ENCODE measurements at places on chromosomes 7 and 10.

- peak; percentile 70 for DNase-seq
These were observed at the start of gene SEMA3C for GRCh38 chr7:80918909-80919721. TSS of gene SEMA3C (minus strand) at chr7:80919051. CDS start at chr7:80916781, 2,270 bp downstream.

DNA sequence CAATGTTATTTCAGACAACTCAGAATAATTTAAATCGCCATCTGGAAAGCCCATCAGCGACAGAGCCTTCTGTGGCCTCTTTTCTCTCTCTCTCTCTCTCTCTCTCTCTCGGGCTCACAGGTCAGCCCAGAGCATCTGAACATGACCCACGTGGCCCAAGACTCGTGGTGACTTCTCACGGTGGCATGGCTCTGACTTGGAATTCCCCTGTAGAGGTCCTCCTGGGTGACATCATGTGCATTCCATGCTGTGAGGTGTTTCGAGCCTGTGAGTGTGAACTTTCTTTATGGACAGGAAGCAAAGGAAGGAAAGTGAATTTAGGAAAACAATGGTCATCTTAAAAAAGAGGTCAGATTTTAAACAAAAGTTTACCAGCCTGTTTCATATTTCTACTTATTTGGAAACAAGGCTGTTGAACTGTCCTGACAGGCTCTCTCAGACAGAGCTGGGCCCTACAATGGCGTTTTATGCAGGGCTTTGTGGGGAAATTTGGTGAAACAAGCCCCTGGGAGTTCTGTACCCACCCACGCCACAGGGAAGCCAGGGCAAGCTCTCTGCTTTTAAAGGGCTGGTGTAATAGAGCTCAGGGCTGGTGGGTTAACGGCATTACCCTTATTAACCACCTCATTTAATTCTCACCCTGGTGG, 359.7 kb upstream of the ZNF32 start:
- DNase-seq = no peak

DNA sequence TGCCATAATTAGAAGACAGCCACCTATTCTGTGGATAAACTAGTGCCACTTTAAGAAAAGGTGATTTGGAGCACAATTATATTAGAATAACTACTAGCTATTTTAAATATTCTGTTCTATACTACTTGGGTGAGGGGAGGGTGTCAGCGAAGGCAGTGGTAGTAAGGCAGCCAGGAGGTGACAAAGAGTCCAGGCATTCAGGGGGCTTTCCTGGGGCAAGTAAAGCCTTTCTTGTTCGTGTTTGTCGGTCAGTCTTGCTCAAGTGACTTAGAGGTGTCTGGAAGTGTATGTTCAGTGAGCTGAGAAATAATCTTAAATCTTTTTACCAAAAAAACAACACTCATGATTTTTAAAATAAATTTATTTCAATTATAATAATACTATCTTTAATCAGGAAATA, 34.4 kb downstream of the ADD3 start:
- DNase-seq = no peak

DNA sequence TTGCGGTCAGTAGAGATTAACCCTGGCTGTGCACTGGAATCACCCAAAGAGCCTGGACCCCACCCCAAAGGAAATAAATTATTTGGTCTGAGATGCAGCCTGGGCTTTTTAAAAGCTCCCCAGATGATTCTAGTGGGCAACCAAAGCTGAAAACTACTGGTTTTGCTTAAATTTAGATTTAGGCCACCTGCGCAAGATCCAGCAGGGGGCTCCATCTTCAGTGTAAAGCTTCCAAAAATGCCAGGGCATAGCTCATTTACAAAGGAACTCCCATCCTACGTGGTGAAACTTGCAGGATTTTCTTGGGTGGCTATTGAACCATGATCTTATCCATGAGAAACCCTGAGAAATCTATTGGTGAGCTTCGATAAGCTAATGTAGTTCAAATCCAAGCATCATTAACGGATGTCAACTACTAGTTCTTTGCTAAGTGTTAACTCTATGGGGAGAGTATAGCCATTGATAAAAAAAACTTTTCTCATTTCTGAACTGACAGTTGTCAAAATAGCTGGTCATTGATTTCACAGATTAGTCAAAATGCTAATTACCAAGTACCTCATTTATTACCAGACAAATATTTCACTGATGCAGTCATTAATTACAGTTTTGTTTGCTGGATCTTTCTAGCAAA, 315.3 kb downstream of the LHFPL3 start:
- DNase-seq = peak; percentile 20

GRCh38 chr7:8136051-8136730, 125.8 kb downstream of the ICA1 start:
- no peak for DNase-seq

DNA sequence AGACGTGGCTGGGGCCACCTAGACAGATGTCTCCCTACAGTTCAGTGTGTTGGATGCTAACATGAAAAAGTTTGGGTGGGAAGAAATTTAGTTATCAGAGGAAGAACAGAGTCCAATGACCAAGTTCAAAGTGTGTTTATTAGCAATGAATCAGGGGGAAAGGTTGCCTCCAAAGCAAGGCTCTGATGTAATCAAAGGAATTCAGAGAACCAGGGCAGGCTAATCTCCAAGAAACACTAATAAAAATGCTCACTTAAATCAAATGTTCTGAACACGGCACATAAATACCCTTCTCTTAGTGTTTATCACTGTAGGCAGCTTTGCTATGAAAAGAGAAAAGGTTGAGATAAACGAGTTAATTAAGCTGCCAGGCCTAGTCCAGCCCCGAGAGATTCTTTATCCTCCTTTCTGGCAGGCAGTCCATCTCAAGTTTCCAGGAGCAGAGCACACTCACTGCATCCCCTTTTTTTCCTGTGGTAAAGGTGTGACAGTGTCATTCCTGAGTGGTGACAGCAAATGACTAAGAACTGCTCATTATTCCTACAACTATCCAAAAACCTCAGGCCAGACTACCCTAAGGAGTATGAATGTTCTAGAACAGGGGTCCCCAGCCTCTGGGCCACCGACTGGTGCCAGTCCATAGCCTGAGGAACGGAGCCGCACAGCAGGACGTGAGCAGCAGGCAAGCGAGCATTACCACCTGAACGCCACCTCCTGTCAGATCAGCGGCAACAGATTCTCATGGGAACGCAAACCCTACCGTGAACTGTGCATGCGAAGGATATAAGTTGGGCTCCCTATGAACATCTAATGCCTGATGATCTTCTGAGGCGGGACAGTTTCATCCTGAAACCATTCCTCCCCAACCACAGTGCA, 66.9 kb upstream of the FHIP2A start:
- no peak for DNase-seq

DNA sequence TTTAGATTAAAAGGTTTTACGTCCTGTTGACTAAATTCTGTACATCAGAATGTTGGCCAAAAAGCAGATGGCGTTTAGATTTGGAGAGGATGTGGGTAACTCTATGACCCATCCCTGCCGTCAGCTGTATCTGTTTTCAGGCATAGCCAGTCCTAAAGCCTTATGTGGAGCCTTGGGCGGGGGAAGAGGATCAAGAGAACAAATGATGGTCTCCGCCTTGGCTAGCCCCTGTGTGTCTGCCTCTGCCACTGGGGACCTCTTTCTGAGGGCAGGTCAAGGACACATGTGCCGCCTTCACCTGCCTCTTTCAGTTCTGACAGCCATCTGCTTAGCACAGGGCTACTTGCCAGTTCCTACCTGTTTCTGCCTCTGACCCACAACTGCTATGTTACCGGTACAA, 24.1 kb downstream of the PDSS1 start:
- DNase-seq = no peak

GRCh38 chr10:1272079-1272776, 216.0 kb downstream of the WDR37 start:
- no peak for DNase-seq
